ENCODE measurements at places on chromosomes 2 and 18.

DNA sequence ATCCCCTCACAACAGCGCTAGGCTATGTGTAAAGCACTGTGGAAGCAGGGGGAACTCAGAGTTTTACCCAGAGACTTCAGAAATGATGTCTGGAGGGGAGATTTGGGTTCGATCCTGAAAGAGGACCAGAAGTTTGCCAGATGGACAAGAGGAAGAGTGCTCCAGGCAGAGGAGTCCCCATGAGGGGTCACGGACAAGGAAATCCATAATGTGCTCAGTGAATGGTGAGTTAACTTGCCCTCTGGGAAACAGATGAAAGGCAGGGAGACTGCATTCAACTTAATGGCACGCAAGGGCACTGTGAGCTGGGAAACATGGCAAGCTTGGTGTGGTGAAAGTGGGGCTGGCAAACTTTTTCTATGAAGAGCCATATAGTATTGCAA, 6.0 kb upstream of the ASAP2 start:
- no peak for DNase-seq

- peak; percentile 98 for DNase-seq
Measured at GRCh38 chr18:34709750-34710441, at the start of gene DTNA. Gene DTNA (plus strand): TSS chr18:34710298. CDS start chr18:34755977, 45,679 bp downstream.

DNA sequence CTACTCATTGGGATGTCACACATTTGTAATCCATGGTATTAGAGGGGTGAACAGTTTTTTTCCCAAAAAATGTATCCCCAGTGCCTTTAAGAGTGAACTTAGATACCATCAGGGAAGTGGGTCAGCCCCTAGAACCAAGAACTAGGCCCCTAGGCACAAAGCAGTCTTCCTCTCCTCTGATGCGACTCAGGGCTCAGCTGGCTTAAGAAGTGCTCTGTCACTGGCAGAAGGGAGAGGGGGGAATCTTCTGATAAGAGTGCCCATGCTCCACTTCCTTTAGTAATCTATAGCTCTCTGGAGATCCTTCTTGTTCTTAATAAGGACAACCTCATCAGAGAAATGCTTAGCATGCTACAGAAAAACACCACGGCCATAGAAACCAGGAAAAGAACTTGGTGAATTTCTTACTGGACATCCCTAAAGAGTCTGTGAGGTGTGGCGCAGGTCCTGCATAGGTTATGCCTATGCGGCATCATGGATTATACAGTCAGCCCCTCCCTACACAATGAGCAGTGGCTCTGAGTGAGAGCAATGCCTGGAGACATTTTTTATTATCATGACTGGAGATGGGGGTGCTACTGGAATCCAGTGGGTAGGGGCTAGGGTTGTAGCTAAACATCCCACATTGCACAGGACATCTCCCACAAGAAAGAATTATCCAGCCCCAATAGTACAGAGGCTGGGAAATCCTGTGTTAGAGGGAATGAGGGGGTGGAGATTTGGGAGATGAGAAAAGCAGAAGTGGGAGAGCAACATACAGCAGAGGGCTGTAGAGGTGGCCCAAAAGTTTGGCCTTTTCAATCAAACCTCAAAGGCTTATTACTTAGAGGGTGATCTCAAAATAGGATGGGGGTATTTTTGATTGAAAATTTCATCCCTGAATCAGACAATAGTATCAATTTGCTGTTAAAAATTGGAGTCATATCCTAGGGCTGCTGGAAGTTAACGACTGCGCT, 21.7 kb upstream of the ZNF385B start:
- DNase-seq: no peak

- DNase-seq: no peak
Measured at GRCh38 chr18:48068916-48069445, 138.5 kb upstream of the SMAD2 start.

GRCh38 chr2:237524631-237525030, 37.6 kb downstream of the MLPH start:
- DNase-seq: no peak

GRCh38 chr18:23229472-23229871, 94.2 kb downstream of the CABLES1 start:
- DNase-seq: peak; percentile 26

DNA sequence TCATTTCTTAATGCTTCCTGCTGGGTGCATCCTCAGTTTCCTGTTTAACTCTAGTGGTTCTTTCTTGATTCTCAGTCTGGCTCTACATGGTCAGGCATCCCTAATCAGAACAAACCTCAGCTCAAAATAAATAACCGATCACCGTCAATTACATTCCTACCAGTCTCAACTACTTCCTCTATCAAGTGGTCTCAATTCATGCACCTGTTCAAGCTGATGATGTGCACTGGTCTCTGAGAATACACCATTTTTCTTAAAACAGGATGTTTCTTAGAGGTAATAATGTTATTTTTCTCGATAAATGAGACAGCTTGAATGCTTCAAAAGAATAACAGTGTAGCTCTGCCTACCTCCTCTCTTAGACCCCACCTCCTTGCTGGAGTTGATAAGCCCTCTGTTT, 420.9 kb downstream of the SOCS6 start:
- DNase-seq: no peak

DNA sequence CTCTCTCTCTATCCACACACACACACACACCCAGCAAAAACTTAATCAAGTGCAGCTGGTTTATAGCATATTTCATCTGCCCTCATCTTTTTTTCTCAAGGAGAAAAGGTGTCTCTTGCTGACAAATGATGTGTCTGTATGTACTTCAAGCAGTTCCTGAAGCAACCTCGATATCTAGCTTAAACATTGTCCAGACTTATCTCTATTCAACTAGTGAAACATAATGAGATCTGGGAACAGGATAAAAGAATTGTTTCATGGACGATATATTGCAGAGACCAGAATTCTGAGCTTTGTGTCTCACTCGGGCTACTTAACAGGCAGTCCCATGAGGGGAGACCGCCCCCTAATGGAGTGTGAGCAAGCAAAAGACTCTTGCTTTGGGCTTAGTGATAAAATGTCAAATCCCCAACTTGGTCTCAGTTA, 929.2 kb upstream of the SOX11 start:
- DNase-seq: peak; percentile 96

- DNase-seq: no peak
Measured at GRCh38 chr2:144553379-144553778, 33.5 kb upstream of the ZEB2 start.

DNA sequence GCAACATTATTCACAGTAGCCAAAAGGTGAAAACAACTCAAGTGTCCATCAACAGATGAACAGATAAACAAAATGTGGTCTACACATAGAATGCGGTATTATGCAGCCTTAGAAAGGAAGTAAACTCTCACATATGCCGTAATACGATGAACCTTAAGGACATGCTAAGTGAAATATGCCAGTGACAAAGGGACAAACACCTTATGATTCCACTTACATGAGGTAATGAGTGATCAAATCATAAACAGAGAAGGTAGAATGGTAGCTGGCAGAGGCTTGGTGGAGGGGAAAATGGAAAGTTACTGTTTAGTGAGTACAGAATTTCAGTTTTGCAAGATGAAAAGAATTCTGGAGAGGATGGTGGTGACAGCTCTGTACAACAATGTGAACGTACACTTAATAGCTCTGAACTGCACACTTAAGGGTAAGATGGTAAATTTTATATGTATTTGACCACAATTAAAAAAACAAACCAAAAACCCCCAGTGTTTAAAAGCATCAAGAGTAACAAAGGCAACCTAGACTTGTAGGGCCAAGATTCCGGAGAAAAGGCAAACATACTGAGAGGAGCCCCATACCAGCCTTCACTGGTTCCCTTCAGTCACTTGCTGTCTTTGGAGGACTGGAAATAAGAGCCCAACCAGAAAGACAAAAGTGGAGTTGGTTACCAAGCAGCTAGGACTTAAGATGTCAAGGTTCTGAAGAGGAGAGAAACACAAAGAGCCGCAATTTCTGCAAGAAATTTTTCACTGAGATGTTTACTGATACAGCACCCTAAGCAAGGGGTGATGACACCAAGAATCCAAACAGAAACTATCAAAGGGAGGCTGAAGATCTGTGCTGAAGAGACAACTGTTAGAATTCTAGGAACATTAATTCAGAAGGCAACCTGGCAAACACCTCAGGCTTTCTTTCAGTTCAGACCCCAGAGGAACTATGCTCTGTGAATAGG, 61.3 kb downstream of the CUL3 start:
- no peak for DNase-seq

GRCh38 chr2:67234440-67234839, 162.7 kb upstream of the ETAA1 start:
- DNase-seq: no peak

GRCh38 chr2:12514631-12515437, 201.9 kb upstream of the TRIB2 start:
- DNase-seq: no peak

- DNase-seq: no peak
Measured at GRCh38 chr2:236307641-236308040, 43.4 kb upstream of the ASB18 start.

- no peak for DNase-seq
Measured at GRCh38 chr18:9869715-9870430, 15.9 kb upstream of the TXNDC2 start.

DNA sequence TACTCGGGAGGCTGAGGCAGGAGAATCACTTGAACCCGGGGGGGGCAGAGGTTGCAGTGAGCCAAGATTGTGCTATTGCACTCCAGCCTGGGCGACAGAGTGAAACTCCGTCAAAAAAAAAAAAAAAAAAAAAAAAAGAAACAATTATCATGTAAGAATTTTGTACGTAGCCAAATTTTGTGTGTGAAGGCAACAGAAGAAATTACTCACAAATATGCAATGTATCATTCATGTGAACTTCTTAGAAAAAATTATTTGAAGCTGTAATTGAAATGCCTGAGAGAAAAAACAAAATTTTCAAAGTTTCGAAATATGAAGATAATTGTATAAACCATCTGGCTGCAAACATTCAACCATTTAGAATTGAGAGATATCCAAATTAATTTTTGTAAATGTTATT, 204.8 kb upstream of the PARD3B start:
- peak; percentile 30 for DNase-seq

DNA sequence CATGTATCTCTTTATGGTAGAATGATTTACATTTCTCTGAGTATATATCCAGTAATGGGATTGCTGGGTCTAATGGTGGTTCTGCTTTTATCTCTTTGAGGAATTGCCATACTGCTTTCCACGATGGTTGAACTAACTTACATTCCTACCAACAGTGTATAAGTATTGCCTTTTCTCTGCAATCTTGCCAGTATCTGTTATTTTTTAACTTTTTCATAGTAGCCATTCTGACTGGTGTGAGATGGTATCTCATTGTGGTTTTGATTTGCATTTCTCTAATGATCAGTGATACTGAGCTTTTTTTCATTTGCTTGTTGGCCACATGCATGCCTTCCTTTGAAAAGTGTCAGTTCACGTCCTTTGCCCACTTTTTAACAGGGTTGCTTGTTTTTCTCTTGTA, 55.1 kb downstream of the CYTIP start:
- no peak for DNase-seq

DNA sequence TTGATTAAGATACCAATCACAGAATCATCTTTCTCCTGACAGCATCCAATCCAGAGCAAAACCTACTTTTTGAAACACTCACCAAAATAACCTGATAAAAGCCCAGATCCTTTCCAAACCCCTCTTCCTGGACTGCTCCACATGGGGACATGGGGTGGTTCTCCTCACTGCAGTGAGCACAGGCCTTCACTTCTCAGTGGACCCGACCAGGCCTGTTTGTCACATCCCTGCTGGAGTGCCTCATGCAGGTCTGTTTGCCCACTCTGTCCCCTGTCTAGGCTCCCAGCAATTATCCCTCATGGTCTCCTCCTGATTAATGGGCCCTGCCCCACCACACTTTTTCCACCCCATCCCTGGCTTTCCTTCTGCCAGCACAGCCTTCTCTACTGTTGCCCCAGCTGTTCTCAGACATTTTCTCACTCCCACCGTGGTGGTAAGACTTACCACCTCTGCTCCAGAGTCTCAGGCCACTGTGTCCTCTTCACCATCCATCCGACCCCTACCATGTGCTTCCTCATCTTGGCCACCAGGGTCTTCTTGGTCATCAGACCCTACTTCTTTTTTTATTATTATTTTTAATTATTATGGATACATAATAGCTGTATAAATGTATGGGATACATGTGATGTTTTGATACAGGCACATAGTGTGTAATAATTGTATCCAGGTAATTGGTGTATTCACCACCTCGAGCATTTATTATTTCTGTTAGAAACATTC, 21.1 kb downstream of the MRPL30 start:
- DNase-seq: no peak

- no peak for DNase-seq
Measured at GRCh38 chr2:143451642-143452281, 322.5 kb downstream of the ARHGAP15 start.

DNA sequence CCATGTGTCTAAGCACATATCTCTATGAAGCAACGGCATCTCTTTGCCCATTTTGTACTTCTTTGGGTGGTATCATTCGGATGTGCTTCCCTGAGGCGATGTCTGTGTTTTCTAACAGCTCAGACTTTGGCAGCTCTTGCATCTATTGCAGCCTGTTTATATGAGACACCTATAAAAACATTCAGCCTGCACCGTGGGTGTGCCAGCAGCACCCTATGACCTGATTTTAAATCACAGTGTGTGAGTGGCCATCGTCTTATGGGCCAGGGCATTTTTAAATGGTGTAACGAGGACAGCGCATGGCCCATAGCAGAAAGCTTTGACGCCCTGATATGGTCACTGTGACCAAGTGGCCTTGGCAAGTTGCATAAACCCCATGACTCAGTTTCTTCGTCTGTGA, 12.9 kb downstream of the NPAS2 start:
- no peak for DNase-seq

DNA sequence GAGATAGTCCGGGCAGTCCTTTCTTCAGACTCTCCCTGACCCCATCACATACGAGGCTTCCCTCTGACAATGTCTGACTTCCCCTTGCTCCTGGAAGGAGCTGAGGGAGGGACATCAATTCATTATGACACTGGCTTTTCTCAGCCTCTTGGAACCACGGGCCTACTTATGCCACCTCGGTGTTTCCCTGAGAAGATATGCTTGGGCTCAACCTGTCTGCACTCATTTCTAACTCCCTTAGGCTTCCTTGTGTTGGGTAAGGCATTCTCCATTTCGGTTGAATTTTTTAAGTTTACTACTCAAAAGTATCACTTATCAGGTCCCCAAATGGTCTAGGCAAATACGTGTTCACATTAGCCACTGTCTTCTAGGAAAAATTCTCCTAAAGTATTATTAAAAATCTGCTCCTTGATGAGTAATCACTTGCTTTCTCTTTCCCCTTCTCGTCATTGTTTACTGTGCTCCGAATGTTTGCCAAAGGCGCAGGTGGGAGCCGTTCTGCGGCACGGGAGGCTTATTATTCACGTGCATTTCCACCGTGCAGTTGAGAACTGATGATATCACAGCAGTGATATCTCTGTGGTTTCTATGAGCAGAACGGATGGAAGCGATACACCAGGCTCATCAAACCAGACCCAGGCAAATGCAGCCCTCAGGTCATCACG, 33.1 kb downstream of the ARL4C start:
- DNase-seq: no peak

DNA sequence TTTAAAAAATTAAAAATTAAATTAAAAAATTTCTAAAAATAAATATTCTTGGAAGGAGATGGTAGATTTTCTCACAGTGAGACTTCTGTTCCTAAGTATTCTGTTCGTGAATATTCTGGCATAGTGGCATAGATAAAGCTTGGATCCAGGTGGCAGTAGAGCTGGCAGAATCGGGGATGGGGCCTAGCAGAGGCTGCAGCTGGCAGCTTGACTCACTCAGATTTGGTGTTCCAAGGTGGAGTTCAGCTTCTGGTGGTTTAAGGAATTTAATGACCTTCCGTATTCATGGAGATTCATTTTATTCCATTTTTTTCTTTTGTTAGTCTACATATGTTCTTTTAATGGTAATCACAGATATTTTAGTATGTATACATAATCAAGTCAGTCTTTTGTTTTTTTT, 19.9 kb downstream of the ARMC9 start:
- no peak for DNase-seq

- no peak for DNase-seq
Measured at GRCh38 chr2:195001924-195002323, 655.1 kb upstream of the SLC39A10 start.

- peak; percentile 63 for DNase-seq
Measured at GRCh38 chr18:23618862-23619387, 32.6 kb upstream of the NPC1 start.

Measured in lung (tissue), 17 donors.